Stimulated activated CD8-positive, alpha-beta memory T cell treated with anti-CD3 and anti-CD28 coated beads, Interleukin-15, amount 100 ng/mL, for 4 hours (primary cell): ENCODE measurements at places on chromosomes 16 and 17.

DNA sequence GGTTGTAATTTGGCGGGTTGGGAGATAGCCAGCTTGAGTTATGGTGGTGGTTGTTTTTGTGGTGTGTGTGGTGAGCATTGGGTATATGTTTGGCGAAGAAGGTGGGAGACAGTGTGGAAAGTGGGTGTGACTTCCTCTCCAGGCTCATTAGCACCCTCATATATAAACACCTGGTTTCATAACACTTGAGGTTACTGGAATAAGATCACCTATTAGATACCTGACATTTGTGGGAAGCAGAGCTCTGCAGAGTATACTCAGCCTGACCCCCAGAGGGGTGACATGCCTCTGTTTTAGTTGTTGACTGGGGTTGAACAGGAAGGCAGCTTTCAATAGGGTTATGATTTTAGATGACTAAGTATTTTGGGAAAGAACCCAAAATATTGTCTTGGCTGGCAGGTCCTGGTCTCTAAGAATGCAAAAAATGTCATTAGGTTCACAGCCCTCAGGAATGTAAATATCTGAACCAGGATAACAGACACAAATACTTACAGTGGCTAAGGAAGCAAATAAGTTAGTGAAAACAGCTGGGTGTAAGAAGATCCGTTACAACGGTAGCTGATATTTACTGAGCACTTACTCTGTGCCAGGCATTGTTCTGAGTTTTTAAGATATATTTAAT is 18.3 kb upstream of the EFCAB13 start:
- no peak for DNase-seq

DNA sequence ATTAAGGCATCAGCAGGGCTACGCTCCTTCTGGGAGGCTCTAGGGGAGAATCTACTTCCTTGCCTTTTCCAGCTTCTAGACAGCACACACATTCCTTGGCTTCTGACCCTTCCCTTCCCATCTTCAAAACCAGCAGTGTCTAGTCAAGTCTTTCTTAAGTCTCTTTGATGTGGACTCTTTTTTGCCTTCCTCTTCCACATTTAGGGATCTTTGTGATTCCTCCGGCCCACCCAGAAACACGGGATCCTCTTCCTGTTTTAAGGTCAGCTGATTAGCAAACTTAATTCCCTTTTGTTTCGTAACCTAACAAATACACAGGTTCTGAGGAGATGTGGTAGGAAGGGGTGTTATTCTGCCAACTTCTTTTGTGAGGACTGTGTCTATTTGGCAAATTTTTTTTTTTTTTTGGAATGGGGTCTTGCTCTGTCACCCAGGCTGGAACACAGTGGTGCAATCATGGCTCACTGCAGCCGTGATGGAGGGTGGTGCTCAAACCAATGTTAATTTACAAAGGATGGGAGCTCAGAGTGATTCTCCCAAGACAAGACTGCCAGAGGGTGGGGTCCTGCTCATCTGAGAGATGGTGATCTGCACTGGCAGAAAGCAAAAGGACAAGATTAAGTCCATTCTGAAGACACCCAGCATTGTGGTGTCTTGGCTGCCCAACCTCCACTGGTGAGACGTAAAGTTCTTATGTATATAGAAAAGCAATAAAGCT is 14.7 kb downstream of the KNOP1 start:
- no peak for DNase-seq

DNA sequence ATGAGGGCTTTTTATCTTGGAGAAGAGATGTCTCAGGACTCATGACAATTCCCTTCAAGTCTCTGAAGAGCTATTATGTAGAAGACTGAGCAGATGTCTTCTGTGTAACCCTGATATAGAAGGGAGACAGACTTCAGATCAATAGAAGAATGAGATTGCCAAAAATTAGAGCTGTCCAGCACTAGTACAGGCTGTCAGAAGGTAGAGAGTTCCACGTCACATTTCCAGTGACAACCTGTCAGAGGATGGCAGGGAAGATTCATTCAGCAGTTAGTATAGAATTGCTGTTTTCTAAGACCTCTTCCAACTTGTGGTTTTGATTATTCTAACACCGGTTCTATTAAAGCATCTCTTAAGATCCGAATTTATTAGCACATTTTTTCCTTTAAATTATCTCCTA is 520.6 kb downstream of the RBFOX1 start:
- no peak for DNase-seq

DNA sequence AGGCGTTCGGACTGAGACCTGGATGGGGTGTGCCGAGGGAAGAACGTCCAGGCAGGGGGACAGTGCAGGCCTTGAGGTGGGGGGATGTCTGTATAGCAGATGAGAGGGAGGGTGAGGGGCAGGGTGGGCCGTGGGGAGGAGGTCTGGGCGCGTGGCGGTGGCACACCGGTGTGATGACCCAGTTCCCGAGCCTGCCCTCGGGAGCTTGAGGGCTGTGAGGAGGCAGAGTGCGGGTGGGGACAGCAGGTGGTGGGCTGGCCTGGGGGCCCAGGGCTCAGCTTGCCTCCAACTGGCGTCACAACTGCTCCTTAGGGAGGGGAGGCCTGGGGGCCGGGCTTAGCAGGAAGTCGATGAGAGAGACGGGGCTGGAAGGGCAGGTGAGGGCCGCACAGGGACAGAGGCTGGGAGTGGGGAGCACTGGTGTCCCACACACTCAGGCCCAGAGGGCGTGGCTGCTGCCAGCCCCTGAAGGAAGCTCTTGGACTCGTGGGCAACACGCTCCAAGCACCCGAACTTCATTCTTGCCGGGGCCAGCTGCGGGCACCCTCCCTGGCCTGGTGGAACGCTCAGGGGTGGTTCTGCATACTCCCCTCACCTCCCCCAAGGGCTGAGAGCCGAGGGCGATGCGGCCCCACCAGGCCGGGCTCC is 6.5 kb downstream of the CACNA1H start:
- DNase-seq = no peak

DNA sequence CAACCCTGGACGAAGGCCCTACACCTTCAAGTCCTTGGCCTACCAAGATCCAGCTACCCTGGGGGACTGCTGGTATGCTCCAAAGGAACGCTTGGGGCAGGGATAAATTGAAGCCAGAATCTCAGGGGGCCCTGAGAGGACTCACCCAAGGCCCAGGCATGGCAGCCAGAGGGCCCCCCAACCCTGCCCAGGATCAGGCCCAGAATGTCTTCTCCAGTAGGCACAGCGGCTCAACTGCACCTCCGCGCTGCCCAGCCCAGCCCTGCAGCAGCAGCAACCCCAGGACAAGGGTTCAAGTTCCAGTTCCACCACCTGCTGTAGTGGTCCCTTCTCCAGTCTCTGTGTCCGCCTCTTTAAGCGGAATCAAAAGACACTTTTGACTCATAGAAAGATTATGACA is 2.2 kb downstream of the TFAP4 start:
- DNase-seq = no peak

GRCh38 chr16:4668313-4668960 is 24.9 kb upstream of the NUDT16L1 start:
- DNase-seq = no peak

GRCh38 chr17:77884967-77885641 is 73.4 kb upstream of the TNRC6C start:
- DNase-seq = no peak
